ENCODE measurements at places on chromosomes 11 and 22.

DNA sequence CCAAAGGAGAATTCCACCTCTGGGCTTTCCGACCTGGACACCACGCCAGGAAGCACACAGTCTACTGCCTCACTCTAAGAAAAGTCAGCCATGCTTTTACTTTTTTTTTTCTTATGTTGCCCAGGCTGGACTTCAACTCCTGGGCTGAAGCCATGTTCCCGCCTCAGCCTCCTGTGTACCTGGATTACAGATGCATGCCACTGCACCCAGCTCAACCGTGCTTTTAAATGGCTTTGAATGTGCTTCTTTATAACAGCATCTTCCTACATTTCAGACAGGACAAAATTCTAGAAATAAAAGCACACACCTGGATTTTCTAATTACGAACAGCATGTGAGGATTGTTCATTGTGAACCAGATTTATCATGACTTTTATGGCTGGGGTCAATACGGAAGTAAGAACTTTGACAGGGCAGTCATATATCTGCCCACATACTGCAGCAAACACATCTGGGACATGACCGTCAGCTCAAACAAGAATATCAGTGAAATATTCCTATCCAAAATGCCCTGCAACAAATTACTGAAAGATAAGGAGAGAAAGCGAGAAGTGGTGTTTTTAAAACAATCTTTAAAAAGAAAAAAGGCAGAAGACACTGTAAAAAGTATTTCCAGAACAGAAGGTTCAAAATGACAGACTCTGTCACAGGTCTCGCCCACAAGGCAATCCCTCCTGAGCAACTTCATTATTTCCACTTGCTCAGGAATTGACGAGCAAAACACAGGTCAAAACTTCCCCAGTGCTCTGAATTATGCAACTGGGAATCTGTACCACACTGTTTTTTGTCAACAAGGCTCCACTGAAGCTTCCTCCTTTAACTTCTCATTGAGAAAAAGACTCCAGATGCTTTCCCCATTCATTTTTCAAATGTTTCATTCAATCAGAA, 42.1 kb downstream of the PACSIN2 start:
- DNase-seq: no peak

DNA sequence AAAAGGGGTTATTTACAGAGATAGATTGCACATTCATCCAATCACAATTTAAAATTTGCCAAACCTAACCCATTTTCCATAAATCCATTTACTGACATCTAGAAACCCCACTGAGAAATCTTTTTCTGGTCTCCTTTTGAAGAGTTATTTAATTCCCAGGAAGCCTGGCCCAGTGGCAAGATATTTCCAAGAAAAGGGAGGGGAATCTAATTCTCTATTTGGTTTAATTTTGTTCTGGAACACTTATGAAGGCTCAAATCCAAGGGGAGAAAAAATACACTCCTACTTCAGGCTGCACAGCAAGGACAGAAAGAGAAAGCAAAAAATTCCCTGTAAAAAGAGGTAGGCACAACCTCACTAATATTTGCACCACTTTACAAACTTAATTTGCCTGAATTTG, 88.2 kb upstream of the LDLRAD3 start:
- no peak for DNase-seq

- DNase-seq: no peak
Measured at GRCh38 chr22:33512908-33513307, 407.4 kb downstream of the LARGE1 start.

- no peak for DNase-seq
Measured at GRCh38 chr11:61684870-61685616, 4.9 kb downstream of the DAGLA start.

DNA sequence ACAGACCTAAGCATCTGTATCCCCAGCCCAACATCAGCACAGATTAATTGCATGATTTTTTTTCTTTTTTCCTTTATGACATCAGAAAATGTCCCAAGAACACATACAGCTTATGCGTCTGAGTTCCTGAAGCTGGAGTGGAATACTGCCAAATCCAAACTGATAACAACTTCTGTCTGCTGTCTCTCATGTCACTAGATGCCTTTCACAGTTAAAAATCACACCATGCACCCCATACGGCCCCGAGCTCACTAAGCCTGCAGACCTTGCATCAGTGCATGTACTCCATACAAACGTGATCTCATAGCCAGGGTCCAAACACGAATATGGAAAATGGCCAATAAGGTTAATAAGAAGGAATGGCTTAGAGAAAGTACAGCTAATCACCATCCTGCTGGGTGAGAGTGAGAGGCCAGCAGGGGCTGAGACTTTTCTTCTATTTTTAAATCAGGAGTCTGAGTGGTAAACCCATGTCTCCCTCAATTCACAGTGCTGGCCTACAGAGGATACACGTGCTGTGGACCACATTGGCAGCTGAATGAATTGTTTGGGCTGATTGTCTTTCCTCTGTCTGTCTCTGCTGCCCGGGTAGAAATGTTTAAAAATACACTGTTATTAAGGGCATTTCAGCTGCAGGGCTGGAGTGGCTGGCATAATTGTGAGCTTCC, 350.6 kb upstream of the RAG2 start:
- no peak for DNase-seq

GRCh38 chr22:37100589-37101127, 8.9 kb downstream of the TMPRSS6 start:
- DNase-seq: no peak

GRCh38 chr11:74877132-74877531, 71.8 kb downstream of the XRRA1 start:
- DNase-seq: no peak

DNA sequence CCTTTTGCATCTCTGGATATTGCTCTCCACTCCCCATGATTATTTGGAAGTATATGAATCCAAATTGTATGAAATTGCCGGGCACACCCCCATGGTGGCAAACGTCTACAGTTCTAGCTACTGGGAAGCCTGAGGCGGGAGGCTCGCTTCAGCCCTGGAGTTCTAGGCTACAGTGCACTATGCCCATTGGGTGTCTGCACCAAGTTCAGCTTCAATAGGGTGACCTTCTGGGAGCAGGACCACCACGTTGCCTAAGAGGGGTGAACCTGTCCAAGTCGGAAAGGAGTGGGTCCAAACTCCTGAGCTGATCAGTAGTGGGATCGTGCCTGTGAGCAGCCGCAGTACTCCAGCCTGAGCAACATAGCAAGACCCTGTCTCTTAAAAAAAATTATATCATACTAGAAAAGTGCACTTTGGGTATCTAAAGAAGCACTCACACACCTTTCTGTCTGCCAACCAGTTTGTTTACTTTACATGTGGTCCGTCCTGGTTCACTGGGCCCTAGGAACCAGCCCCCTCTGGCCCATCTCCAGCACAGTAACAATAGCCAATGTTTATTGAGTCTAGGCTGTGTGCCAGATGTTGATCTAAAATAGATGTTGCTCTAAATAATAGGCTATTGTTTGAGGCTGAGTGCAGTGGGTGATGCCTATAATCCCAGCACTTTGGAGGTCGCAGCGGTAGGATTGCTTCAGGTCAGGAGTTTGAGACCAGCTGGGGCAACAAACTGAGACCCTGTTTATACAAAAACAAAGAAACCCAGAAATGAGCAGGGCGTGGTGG, 16.4 kb upstream of the KAT5 start:
- DNase-seq: no peak

- DNase-seq: no peak
Measured at GRCh38 chr11:65352783-65353182, 1.8 kb upstream of the TIGD3 start.

- DNase-seq: no peak
Measured at GRCh38 chr11:26779074-26779865, 57.4 kb upstream of the SLC5A12 start.

- no peak for DNase-seq
Measured at GRCh38 chr11:48111891-48112290, 104.7 kb upstream of the OR4B1 start.

GRCh38 chr11:44928144-44928543, 22.5 kb downstream of the TP53I11 start:
- no peak for DNase-seq

DNA sequence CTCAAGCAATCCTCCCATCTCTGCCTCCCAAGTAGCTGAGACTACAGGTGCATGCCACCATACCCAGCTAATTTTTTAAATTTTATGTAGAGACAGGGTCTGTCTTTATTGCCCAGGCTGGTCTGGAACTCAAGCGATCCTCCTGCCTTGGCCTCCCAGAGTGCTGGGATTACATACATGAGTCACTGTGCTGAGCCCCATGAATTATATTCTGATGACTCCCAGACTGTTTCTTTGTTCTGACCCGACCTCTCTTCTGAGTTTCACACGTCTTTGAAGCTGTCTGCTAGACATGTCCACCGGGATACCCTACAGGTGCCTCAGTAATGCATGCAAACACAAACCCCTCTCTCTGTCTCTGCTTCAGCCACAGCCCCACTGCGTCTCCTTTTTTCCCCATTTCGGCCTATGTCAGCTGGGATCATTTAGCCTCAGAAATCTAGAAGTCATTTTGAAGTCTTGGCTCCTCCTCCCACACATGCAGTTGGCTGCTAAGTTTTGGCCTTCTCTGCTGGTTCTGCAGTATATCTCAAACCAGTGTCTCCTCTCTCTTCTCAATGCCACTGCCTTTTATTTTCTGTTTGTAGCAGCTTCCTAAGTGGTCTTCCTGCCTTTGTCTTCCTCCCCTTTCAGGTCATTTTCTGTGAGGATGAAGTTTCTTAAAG, 4.8 kb downstream of the VPS26B start:
- no peak for DNase-seq

GRCh38 chr11:117673602-117674001, 123.4 kb downstream of the DSCAML1 start:
- no peak for DNase-seq

All from activated T-cell treated with anti-CD3 and anti-CD28 coated beads, Interleukin-2, amount 50 U/mL, for 48 hours (primary cell).